ENCODE measurements at places on chromosomes 1 and 21.

- no peak for DNase-seq
These were observed 16.3 kb downstream of the L1TD1 start for GRCh38 chr1:62210960-62211359.

- no peak for DNase-seq
These were observed 17.0 kb downstream of the MCM3AP start for GRCh38 chr21:46268371-46268770.

DNA sequence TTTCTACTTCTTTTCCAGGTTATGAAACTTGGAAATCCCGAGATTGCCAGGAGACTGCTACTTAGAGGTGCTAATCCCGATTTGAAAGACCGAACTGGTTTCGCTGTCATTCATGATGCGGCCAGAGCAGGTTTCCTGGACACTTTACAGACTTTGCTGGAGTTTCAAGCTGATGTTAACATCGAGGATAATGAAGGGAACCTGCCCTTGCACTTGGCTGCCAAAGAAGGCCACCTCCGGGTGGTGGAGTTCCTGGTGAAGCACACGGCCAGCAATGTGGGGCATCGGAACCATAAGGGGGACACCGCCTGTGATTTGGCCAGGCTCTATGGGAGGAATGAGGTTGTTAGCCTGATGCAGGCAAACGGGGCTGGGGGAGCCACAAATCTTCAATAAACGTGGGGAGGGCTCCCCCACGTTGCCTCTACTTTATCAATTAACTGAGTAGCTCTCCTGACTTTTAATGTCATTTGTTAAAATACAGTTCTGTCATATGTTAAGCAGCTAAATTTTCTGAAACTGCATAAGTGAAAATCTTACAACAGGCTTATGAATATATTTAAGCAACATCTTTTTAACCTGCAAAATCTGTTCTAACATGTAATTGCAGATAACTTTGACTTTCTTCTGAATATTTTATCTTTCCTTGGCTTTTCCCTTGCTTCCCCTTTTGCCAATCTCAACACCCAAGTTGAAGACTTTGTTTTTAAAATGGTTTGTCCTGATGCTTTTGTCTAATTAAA, 4.0 kb downstream of the CDKN2C start:
- no peak for DNase-seq

GRCh38 chr21:36412916-36413315, 27.7 kb downstream of the CHAF1B start:
- no peak for DNase-seq

- no peak for DNase-seq
These were observed 80.8 kb downstream of the C21orf91 start for GRCh38 chr21:17738176-17738953.

GRCh38 chr1:212002536-212002935, 32.8 kb downstream of the INTS7 start:
- DNase-seq: no peak

GRCh38 chr1:212487774-212488435, 55.2 kb downstream of the NENF start:
- no peak for DNase-seq

DNA sequence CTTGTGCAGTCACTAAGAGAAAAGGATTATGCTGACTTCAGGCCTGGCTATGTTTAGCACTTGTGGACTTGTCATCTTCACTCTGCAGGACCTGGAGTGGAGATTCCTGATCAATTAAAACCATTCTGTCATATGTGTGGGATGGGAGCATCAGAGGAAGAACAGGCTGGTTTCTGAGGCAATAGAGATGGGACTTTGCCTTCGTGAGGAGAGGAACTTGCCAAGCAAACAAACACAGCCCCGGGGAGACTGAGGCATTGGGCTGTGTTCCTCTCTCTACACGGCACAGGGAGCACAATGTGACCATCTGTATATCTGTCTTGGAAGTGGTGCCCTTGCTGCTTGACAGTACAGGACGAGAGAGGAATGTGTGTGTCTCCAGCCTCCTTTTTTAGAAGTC, 23.1 kb downstream of the VASH2 start:
- DNase-seq: no peak

- DNase-seq: no peak
These were observed 102.6 kb upstream of the PPP2R5A start for GRCh38 chr1:212182579-212182978.

DNA sequence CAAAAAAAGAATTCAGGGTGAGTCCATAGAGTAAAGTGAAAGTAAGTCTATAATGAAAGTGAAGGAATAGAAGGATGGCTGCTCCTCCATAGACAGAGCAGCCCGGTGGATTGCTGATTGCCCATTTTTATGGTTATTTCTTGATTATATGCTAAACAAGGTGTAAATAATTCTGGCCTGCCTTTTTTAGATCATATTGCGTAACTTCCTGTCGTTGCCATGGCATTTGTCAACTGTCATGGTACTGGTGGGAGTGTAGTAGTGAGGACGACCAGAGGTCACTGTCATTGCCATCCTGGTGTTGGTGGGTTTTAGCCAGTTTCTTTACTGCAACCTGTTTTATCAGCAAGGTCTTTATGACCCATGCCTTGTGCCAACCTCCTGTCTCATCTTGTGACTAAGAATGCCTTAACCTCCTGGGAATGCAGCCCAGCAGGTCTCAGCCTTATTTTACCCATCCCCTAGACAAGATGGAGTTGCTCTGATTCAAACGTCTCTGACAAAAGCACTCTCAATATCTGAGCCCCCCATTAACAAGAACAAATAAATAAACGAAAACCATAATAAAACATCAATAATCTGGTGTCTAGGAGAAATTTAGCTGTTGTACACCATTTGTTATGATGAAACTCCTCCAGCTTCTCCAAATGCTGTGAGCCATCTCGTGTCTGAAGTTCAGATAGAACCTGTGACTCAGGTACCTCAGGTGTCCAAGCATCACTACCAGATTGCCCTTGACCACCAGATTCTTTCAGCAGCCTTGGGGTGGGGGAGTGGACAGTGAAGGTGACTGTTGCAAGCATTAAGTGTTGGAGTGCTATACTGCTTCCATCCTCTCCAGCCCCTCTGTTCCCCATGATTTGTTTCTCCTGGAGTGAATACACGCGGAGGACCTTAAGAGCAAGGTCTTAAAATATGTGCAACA, 36.0 kb downstream of the EBNA1BP2 start:
- no peak for DNase-seq

GRCh38 chr21:42524341-42525028, 10.8 kb downstream of the SLC37A1 start:
- DNase-seq: no peak

- DNase-seq: no peak
These were observed 30.3 kb upstream of the C1QA start for GRCh38 chr1:22606161-22606560.

GRCh38 chr21:45117314-45117713, 42.9 kb downstream of the ADARB1 start:
- DNase-seq: no peak

GRCh38 chr1:1068517-1069055, 5.5 kb downstream of the RNF223 start:
- DNase-seq: no peak

- DNase-seq: no peak
These were observed 186.6 kb downstream of the KAZN start for GRCh38 chr1:14784790-14785773.

DNA sequence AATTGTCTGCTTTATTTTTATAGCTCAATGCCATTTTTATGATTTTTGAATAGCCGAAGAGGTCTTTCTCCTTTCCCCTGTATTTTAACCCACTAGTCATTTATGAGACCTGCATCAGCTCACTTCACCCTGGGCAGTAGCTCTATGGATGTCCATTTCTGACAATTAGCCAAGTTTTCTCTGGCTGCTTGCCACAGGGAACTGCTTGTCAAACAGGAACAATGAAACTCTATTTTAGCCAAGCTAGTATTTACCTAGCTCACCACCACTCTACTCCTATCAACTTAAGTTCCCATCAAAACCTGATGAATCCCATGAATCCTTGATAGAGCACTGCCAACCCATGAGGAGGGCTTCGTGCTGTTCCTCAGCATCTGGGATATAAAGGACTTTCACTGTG, 406.7 kb downstream of the RWDD3 start:
- no peak for DNase-seq

DNA sequence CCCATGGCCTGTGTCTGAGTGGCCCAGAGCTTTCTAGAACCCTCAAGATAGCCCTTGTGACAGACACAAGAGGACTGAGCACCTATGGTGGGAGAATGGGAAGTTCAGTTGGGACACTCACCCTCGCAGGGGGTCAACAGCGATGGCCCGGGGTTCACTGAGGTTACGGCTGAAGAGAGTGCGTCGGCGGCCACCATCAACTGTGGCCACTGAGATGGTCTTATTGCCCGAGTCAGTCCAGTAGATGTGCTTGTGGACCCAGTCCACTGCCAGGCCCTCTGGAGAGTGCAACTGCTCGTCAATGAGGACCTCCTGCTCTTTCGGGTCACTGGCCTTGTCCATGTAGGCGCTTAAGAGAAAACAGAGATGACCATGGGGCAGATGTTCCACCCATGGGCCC, 25.7 kb upstream of the MAGOH start:
- DNase-seq: no peak

GRCh38 chr1:151537112-151537511, 3.0 kb upstream of the TUFT1 start:
- DNase-seq: no peak

GRCh38 chr1:232443372-232443771, 186.6 kb downstream of the SIPA1L2 start:
- no peak for DNase-seq

- no peak for DNase-seq
These were observed 6.4 kb downstream of the RIPK4 start for GRCh38 chr21:41760411-41760810.
